ENCODE measurements at places on chromosomes 4 and X.

DNA sequence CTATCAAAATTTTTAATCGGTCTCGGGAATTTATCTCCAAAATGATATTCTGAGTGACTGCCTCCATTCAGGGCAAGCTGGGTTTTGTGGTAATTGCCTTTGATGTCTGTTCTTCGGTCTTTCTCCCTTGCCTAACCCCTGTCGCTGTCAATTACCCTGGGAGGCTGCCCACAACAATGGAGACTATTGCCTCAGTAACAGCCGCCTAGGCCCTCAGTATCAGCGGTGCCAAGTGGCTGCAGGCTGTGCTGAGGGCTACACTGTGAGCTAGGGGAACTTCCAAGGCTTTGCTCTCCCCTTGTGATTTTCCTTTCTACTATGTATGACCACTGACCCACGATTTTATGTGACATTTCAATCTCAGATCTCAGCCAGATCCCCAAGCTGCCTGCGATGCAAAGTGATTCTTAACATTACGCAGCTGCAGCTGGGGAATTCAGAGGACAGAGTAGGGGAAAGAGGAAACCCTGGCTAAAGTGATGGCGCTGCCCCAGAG, 36.3 kb upstream of the REST start:
- no peak for DNase-seq

DNA sequence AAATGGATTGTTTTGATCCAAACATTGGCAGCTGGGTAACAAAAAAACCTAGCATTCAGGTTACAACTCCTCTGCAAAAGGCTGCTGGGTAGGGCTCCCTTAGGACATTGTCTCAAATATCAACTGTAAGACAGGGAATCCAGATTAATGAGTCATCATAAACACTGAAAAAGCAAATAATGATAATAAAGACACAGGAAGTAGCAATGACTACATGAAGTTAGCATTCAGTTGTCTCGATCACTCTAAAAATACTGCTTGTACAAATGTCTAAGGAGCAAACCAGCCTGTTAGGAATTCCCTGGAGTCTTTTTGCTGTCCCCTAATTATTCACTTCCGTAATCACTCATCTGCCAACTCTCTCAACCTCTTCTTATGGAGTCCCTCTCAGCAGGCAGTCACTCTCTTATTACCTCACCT, 259.2 kb downstream of the GPC3 start:
- no peak for DNase-seq

GRCh38 chrX:41442824-41443550, 4.2 kb upstream of the NYX start:
- no peak for DNase-seq

DNA sequence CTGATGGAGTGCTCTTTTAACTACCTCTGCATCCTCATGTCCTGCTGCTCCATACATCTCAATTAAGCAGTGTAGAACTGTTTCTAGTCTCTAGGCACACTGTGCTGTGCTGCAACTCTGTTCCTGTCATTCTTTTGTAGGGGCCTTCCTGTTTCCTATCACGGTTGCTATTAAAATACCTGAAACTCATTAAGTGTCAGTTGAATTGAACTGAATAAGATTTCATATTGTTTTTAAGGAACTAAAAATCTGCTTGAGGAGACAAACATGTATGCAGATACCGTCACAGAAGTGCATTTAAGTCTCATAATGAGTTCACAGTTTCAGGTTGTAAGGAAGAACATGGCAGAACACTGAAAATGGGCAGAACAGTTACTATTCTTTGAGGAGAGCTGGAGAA, 170.1 kb downstream of the LARP7 start:
- no peak for DNase-seq

GRCh38 chr4:136002316-136002715, 1530.0 kb downstream of the PCDH18 start:
- no peak for DNase-seq

DNA sequence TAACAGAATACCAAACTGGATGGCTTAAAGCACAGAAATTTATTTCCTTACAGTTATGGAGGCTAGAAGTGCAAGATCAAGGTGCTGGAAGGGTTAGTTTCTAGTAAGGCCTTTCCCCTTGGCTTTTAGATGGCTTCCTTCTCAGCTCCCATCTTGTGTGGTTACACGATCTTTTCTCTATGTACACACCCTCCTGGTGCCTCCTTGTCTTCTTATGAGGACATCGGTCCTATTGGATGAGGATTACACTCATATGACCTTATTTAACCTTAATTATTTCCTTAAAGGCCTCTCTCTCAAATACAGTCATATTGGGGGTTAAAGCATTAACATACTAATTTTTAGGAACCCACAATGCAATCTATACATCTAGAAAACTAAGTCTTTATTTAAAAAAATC, 787.9 kb upstream of the GALNTL6 start:
- no peak for DNase-seq

GRCh38 chrX:44061968-44062614, 88.9 kb upstream of the NDP start:
- no peak for DNase-seq

DNA sequence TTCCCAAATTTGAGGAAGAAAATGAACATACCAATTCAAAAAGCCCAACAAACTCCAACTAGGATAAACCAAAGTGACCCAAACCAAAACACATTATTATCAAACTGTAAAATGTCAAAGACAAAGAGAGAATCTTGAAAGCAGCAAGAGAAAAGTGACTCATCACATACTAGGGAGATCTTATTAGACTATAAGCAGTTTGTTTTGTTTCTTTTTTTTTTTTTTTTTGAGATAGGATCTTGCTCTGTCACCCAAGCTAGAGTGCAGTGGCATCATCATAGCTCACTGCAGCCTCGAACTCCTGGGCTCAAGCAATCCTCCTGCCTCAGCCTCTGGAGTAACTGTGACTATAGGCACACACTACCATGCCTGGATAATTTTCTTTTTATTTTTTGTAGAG, 12.6 kb downstream of the C4orf36 start:
- DNase-seq: no peak

DNA sequence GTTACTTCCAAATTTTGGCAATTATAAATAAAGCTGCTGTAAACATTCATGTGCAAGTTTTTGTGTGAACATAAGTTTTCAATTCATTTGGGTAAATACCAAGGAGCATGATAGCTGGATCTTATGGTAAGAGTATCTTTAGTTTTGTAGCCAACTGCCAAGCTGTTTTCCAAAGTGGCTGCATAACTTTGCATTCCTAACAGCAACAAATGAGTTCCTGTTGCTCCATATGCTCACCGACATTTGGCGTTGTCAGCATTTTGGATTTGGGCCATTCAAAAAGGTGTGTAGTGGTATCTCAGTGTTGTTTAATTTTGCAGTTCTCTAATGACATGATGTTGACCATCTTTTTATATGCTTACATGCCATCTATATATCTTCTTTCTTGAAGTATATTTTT, 208.5 kb downstream of the INPP4B start:
- no peak for DNase-seq

DNA sequence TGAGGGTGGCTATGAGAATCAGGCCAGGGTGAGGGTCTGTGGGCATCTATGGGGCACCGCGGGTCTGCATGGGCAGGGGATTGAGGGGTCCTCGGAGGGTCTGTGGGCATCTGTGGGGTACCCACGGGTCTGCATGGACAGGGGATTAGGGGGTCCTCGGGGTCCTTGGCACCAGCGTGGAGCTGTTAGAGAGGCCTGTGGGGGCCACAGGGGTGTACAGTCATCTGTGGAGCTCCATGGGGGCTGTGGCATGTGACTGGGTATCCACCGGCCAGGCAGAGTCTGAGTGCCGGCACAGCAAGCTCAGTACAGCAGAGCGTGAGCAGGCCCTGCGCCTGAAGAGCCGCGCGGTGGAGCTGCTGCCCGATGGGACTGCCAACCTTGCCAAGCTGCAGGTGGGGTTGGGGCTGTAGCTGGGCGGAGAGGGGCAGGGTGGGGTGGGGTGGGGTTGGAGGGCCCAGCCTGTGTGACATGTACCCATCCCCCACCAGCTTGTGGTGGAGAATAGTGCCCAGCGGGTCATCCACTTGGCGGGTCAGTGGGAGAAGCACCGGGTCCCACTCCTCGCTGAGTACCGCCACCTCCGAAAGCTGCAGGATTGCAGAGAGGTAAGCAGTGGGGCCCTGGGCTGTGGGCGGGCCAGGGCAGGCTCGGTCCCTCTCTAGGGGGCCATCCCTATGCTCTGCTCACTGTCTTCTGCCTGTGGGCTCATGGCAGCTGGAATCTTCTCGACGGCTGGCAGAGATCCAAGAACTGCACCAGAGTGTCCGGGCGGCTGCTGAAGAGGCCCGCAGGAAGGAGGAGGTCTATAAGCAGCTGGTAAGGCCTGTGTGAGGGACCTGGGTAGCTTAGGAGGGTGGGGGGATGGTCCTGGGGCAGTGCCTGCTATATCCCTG, 12.9 kb downstream of the CCDC22 start:
- no peak for DNase-seq

DNA sequence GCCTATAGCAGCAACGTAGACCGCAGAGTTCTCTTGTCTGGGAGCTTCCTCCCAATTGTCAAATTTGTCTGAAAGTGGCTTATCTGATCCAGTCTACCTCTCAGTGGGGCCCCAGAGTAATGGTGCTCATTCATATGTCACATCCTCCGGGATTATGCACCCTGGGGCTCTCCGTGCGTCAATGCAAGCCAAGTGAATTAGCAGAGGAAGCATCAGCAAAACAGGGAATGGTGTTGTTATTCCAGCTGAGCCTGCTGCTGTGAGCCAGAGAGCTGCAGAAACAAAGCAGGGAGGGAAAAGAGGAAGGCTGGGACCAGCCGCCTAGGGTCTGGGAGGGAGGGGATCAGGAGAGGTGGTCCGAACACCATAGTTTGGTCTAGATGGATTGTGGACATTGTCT, 95.2 kb downstream of the CLNK start:
- DNase-seq: no peak

- DNase-seq: no peak
These were observed 144.4 kb upstream of the GUCY1A1 start for GRCh38 chr4:155522201-155522600.

DNA sequence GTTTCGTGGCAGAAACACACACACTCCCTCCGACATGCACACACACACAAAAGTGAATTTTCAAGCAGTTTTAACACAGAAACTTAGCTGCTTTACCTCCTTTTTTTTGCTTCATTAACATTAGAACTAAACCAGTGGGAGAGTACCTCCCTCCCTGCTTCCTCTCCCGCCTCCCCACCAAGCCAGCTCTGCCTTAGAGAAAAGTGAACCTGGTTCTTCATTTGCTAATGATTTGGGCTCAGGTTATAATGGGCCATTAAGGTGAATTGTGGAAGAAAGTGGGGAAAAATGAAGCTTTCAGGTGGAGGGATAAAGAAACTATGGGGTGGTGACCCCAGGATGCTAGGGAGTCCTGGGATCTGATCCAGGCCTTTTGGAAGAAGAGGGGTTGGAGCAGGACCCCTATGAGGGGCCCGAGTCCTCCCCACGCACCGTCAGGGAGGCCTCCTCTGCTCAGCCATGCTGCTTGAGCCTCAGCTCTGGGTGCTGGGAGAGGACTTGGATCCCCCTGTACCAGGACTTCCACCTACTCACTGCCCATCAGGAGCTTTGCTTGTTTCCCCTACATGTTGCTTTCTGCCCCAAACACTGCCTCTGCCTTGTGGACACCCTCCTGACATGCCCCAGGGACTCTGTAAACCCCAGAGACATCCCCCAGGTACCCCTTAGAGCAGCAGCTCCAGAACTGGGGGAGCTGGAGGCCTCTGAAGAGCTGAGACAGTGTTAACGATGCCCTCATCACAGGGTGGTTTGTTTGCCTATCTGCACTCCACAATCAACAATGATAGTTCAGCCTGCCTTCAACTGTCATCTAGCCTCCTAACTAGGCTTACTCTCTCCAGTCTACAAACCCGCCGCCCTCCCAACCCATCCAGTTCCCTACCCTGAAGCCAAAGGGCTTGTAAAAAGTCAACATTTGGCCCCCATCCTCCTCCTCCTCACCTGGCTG, 6.5 kb upstream of the JADE1 start:
- DNase-seq: no peak

GRCh38 chrX:150198776-150199175, 164.3 kb upstream of the MAMLD1 start:
- DNase-seq: no peak

All from activated CD8-positive, alpha-beta memory T cell treated with anti-CD3 and anti-CD28 coated beads for 4 hours (primary cell).